CD4-positive, alpha-beta T cell treated with Interleukin-4 for 4 hours (primary cell): ENCODE measurements at places on chromosomes 5 and 9.

GRCh38 chr5:172506251-172506650, 51.9 kb upstream of the SH3PXD2B start:
- DNase-seq: no peak

GRCh38 chr9:107049803-107050184, 186.8 kb downstream of the ZNF462 start:
- no peak for DNase-seq

GRCh38 chr9:86508208-86508903, 154.1 kb upstream of the TUT7 start:
- DNase-seq: no peak

DNA sequence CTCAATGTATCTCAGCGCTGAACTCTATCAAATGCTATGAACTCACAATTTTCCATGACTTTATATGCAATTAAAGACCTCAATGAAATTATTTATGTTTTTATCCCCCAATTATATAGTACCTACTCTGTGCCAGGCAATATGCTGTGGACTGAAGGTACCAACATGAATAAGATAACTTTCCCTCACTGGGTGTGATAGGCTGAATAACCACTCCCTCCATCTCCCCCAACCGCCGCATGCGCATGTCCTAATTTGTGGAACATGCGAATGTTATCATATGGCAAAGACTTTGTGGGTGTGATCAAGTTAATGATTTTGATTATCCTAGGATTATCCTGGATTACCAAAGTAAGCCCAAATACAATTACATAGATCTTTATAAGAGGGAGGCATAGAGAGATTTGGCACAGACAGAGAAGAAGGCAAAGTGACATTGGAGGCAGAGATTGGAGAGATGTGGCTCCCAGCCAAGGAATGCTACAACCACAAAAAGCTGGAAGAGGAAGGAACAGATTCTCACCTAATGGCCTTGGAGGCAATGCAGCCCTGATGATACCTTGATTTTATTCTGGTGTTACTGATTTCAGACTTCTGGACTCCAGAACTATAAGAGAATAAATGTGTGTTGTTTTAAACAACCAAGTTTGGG, 149.1 kb upstream of the VCAN start:
- no peak for DNase-seq

DNA sequence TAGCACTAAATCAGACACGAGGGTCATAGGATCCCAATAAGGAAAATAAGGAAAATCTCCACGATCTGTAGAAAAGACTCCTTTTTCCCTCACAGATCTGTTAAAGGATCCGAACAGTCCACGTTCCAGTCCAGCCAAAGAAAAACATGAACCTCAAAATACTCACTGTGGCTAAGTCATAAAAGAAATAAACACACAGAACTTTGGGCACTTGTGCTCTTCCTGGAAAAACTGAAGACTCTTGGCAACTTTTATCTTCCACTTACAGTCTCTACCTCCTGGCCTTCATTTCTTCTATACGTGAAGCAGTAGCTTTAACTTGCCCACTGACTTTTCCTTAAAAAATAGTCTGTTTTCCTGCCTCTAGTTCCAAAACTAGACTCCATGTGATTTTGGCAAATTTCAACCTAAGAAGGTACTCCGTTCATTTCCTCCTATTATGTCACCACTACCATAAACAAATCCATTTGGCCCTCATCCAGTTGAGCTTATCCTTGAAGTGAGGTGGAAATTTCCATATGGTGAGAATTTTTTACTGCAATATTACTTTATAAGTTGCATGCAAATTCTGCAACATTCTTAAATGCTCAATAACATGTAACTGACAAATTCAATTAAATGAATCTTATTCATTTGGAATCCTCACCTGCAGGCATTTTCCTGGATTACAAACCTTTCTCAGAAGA, 5.3 kb upstream of the LHFPL2 start:
- no peak for DNase-seq

DNA sequence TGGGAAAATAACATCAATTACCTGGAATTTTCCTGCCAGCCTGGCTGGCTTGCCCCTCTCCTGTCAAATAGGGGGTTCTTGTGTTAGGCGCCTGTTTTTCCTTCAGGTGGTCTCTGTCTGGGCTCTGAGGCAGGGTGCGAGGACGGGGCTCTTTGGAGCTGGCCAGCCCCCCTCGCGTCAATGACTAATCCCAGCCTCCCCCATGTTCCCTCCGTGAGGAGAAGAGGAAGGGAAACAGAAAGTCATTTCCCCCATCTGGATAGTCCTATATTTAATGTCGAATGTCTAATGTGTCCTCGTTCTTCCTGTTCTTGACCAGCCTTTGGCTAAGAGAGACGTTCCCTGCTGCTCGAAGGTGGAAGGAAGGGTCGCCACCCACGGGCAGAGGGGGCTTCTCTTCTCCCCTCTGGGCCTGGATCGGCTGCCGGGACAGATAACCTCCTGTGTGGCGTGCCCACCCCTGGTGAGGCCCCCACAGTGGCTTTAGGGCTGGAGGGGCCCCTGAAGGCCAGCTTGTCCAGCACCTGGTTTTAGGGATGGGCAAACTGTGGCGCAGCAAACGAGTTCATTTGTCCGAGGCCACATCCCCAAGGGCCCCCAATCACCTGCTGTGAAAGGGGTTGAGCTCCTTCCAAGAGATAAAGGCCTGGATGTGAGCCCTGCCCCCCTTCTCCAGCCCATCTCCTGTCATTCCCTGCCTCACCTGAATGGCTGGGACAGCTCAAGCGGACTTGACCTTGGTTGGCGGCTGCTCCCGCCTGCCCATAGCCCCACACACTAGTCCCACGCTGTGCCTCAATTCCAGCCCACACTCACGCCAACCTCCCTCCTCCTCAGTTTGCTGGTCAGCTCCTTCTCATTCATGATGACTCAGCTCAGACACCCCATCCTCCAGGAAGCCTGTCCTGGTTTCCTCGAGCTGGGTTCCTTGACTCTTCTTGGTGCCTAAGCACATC, 35.9 kb upstream of the UNC5A start:
- no peak for DNase-seq

- no peak for DNase-seq
These were observed 18.4 kb upstream of the GBGT1 start for GRCh38 chr9:133182151-133182550.

- DNase-seq: no peak
These were observed 161.7 kb upstream of the LHFPL2 start for GRCh38 chr5:78810098-78810920.

GRCh38 chr9:123268199-123268464, 254 bp downstream of the STRBP start:
- no peak for DNase-seq

DNA sequence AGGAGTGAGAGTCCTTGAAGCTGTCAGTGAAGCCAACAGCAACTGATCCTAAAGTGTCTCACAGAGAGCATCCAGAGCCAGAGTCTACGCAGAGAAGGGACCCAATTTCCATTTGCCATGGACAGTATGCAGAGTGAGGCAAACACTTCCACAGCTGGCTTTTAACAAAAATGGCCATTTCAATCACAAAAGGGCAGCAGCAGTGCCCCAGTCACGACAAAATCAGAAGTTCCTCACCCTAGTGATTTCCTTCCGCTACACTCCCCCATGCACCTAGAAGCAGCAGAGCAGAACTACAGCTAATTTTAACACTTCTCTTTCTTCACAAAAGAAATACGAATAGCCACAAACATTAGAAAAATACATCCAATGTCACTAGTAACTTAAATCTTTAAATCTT, 27.9 kb downstream of the FBXW11 start:
- DNase-seq: no peak

GRCh38 chr5:128667152-128667551, 129.1 kb upstream of the FBN2 start:
- DNase-seq: no peak

- no peak for DNase-seq
These were observed 152.9 kb upstream of the MOCS2 start for GRCh38 chr5:53262348-53262970.

- DNase-seq: no peak
These were observed 71.8 kb upstream of the TBC1D2 start for GRCh38 chr9:98327249-98327561.

DNA sequence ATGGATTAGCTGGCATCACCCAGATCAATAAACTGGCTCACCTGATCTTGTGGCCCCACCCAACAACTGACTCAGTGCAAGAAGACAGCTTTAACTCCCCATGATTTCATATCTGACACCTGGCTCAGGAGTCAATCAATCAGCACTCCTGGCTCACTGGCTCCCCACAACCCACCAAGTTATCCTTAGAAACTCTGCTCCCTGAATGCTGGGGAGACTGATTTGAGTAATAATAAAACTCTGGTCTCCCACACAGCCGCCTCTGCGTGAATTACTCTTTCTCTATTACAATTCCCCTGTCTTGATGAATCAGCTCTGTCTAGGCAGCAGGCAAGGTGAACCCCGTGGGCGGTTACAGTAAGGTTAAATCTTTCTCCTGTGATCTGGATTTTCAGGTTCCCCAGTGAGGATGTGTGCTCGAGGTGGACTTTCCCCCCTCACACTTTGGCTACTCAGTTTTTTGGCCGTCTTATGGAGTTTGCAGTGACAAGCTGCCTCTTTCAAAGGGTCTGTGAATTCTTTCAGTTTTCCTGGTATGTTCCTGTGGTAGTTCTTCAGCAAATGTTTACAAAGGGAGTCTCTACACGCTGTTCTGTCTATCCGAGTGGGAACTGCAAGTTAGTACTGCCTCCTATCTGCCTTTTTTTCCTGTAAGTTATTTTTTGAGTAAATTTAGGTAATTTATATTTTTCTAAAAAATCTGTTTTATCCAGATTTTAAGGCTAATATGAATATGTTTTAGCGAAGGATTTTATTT, 500.2 kb upstream of the NUDT12 start:
- DNase-seq: no peak
